ENCODE measurements at places on chromosomes 6 and 20.

DNA sequence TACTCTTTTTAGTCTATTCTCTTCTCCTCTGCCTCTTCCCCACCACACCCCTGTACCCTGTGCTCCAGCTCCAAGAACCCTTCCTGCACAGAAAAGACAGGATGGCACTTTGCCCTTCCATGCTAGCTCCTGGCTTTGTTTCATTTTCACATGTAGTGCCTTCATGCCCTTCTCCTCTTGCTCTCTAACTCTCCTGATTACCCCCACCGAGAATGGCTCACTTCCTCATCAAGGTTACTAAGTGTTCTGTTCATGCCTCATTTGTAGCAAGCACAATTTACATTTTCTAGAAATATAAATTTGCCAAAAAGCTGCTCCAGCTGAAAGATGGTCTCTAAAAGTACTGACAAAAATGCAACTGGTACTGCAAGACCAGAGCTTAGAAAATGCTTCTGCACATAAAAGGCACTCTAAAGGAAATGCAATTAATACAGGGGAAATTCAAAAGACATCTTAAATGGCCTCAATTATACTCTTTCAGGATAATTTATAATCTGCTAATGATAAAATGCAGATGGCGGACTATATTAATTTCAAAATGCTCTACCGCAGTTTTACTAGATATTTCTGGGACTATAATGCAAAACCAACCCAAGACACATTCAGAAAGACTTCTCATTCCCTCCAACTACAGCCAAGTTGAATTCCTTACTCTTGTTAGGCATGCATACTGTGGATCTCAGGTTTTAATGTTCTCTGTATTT, 570.2 kb downstream of the PRKN start:
- no peak for DNase-seq

- DNase-seq: no peak
Measured at GRCh38 chr6:75386050-75386770, 101.6 kb upstream of the TMEM30A start.

DNA sequence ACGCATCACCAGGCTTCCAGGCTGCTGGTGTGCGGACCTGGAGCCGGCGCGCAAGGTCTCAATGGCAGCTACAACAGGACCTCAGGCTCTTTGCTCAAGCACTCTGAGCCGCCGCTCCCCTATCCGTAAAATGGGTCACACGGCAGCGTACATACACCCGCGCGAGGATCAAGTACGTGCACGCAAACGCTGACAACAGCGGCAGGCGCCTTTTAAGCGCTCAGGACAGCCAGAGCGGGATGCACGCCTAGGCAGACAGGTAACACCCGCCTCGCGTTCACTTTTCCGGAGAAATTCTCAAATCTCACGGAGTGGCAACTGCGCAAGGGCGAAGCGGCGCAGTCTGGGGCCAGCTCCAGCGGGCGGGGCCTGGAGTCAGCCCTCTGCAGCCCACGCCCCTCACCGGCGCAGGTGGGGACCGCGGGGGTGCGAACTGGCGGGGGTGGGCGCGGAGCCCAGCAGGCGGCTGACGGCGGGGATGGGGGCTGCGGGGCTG, 535 bp downstream of the EXOC2 start:
- DNase-seq: peak; percentile 25

DNA sequence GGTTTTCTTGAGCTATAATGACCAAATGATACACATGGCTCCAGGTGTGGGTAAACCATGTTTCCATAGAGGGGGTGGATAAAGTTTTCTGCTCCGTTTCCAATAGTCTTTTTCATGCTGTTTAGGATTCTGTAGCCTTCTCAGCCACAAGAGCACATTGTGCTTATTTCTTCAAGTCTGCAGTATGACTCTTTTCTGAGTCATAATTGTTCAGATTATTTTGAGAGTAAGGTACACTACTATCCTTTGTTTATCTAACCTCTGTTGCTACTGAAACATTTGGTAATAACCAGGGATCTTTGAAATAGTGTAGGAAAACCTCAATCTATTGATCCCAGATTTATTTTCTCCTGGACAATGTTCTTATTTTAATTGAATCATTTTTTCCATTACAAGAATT, 247.9 kb upstream of the BMP2 start:
- DNase-seq: no peak

DNA sequence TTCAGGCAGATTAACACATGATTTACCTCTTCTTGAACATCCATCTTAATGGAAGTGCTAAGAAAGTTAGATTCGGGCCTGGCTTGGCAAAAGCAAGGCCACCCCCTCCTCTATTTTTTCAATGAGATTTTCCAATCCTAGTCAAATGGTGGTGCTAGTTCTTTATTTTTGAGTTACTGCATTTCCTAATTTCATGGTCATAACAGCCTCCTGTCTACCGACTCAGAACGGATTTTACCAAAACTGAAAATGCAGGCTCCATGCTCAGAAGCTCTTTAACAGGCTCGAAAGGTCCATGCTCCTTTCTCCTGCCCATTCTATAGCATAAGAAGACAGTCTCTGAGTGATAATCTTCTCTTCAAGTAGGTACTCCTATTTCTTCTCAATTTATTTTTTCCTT, 117.2 kb upstream of the ESR1 start:
- DNase-seq: no peak

- no peak for DNase-seq
Measured at GRCh38 chr20:42161228-42161829, 543.2 kb upstream of the CHD6 start.

GRCh38 chr6:88839280-88839679, 124.1 kb downstream of the RNGTT start:
- no peak for DNase-seq

DNA sequence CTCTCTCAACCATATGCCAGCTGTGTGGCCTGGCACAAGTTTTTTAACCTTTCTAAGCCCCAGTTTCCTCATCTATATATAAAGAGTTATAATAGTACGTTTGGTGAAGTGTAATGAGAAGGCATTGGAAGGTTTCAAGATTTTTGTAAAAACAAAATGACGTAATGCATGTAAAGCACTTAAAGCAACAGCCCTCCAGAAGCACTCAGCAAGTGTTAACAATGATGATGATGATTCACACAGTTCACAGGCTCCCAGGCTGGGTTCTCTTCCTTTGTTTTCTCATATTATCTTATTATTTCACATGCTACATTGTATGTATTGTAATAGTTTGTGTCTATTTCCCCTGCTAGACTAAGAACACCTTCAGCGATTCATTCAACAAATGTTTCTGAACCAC, 6.2 kb downstream of the CEP250 start:
- no peak for DNase-seq

DNA sequence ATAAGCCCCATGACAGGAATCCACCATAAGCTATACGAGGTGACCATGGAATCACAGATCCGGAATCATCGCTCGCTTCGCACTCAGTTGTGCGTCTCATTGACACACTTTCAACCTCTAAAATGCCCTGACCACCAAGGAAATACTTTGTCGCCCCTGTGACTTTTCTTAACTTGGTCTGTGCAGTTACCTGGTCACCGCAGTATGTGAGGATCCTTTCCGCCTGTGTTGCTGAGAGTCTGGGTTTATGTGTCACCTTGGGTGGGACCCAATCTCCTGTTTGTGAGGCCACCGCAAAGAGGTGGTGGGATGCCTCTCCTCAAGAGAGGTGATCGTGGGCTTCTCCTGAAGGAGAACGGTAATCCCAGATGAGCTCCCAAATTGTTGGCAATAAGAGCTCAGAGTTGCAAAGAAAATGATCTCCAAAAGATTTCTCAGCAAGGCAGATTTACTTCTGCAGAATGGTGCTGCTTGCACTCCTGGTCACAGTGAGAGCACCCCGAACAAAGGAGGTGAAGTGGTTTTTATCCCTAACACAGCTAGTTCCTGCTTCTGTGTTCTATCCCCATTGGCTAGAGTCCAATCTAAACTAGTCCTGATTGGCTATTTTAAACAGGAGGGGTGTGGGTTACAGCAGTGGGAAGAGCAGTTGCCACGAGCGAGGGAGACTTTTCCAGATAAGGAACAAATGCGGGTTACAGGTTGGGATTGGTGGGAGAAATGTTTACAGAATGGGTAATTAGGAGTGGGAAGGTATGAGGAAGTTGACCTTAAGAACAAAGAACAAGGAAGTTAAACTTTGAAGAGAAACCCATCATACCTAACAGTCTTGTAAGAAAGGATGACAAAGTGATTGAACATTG, 9.1 kb upstream of the ZNFX1 start:
- DNase-seq: no peak

DNA sequence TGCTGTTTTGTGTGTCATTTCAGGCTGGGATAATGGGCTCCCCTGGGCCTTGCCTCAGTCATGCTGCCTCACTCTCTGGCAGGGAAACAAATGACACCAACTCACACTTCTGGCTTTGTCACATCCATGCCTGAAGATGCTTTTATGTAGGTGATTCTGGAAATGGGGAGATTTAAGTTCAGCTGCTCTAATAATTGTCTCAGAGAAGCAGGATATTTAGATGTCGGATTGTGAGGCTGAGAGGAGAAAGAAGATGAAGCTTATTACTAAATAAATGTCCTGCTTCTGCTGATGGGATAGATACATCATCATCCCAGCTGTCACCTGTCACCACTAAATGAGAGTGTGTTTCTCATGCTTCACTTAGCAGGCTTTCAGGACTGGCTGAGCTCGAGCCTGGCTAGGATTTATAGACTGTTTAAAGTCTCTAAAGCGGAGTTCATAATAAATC, 480.2 kb upstream of the SPTLC3 start:
- no peak for DNase-seq

GRCh38 chr6:118981884-118982574, 47.1 kb upstream of the MCM9 start:
- no peak for DNase-seq

DNA sequence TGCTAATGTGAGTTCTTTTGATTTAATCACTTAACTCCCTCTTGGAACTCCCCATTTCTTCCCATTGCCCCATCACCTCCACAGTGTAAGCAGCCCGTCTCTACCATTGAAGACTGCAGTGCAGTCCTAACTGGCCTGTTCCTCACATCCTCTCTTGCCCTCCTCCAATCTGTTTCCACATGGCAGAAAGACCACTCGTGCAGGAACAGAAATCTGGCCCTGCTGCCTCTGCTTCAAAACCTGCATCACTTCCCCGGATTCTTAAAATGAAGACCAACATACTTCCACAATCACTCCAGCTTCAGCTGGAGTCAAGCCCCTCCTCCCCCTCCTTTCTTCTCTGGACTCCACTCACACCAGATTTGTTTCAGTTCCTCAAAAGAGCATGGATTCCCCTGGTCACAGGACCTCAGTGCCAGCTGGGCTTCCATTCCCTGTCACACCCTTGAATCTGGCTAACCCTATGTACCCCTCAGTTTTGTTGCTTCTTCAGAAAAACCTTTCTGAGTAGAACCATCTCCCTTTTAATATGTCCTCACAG, 802.3 kb downstream of the MAFB start:
- no peak for DNase-seq

- peak; percentile 19 for DNase-seq
Measured at GRCh38 chr20:45987108-45987780, 15.2 kb upstream of the ZNF335 start.

DNA sequence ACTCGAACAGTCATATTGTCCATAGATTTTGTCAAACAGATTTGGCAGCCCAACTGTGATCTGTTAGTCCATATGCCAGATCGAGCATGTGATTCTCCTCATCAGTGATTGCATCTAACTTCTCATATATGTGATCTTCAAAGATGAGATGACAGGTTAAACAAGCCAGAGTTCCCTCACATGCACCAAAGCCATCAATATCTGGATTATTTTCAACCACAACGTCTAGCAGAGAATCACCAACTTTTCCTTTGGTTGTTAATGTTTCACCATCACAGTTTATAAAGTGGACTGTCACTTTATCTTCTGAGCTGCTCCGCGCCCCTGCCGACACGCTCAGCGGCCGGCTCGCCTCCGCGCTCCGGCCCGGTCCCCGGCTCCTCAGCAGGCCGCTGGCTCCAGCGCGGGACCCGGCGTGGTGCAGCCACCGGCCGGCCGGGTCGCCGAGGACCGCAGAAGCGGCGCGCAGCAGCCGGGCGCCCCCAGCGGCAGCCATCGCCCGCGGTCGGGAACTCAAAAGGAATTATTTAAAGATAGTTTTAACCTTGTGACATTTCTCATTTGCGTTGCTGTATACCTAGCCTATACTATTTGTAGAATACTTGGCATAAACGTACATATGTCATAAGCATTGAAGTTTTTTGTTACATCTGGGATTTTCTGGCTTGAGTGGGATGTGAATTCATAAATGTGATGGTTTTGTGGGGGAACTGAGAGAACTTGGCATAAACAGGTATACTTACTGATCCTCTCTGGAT, 40.1 kb upstream of the DYNLRB1 start:
- no peak for DNase-seq

DNA sequence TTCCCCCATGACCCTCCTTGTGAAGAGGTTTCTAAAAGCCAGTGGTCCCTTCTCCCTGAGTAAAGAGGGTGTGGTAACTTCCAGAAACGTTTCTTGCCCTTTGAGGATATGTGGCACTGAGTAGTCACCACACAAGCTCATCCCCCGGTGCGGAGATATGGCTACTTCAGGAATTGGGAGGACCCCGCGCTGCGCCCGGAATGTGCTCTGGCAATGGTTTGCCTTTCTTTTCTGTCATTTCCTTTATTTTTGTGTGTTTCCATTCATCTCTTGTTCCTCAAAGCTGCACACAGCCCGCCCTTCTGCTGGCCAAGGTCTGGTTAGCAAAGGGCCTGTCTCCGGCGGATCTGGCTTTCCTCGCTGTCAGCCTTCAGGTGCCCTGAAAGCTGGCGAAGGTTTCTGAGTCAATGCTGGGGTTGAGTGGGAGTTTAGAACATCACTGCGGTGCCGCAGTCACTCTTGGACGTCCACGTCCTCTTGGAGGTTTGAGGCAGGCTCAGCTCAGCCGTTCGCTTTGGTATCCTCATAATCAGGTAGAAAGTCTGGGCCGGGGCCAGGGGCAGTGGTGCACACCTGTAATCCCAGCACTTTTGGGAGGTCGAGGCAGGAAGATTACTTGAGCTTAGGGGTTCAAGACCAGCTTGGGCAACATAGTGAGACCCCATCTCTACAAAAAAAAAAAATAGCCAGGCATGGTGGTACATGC, 67.2 kb downstream of the TCP11 start:
- DNase-seq: no peak

DNA sequence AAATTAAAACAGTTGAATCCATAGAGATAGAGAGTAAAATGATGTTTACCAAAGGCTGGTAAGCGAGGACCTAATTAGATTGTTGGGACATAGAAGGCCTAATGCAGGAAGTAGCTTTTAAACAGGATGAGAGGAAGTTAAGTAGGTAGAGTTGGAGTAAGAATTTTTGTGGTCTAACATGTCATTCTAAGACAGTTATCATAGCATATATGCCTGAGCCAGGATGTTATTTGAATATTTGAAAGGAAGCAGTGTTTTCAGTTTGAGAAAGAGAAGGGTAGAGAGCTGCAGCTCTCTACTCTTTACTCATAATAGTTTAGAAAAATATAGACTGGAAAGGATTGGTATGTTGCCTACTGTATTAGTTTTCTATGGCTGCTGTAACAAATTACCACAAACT, 121.6 kb downstream of the MEI4 start:
- DNase-seq: no peak

- DNase-seq: no peak
Measured at GRCh38 chr6:64100702-64101303, 465.2 kb downstream of the PHF3 start.
